ENCODE measurements at places on chromosomes 6 and 20.
A peak's percentile ranks its signal among the peaks of the same experiment; 100 is the strongest.

DNA sequence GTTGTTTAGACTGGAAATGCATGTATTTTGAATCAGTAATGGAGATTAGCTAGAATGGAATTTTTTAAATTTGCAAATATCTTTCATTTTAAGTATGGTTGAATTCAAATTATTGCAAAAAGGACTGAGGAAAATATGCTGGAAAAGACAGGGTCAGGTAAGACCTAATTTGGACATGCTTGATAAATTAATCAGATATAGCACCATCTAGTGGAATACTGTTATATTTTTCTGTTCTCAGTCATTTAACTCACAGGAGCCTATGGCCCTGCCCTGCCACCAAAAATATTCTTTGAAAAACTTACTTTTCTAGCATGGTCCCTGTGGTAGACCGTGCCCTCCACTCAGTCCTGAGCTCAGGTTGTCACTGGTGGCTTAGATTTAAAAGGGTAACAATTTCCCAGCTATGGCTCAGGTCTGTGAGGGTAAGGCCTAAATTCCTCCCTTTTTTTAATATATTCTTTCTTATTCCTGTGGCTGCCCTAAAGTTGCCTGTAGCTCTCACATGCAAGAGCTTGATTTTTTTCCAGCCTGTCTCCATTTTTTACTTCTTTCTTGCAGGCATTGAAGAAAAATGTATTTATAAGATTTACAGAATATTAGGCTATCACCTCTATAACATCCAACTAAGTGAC is 25.3 kb upstream of the KIAA1586 start:
- H3K36me3 ChIP-seq = peaks cover 18% of the 10 kb centered on the region
- no peaks in the 10 kb centered on the region for H3K4me1 ChIP-seq
- no peak overlapping the region for H3K4me3 ChIP-seq
- no peak for DNase-seq
- no peak overlapping the region for H3K27ac ChIP-seq
- H3K27me3 ChIP-seq = no peaks in the 10 kb centered on the region

- peaks cover 8% of the 10 kb centered on the region for H3K4me1 ChIP-seq
- no peaks in the 10 kb centered on the region for H3K27me3 ChIP-seq
- no peaks in the 10 kb centered on the region for H3K36me3 ChIP-seq
- no peak overlapping the region for H3K27ac ChIP-seq
Measured at GRCh38 chr6:105077596-105078385, 102.0 kb downstream of the POPDC3 start.

DNA sequence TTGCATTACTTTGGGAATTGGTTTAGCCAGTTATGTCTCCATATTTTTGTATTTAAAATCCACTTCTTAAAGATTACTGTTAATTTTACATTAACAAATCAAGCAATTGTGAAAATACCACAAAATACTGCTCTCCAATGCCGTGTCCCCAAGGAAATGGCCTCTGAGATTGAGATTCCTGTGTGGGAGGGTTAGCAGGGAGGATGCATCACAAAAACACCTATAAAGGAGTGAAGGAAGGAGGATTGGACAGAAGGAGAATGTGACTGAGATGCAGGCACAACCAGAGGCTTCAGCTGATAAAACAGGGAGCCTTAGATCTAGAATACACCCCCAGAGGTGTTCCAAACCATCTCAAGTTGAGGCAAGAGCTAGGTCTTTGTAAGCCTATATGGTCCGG is 34.2 kb upstream of the NKAIN2 start:
- DNase-seq = no peak
- H3K4me3 ChIP-seq = no peak overlapping the region
- H3K27ac ChIP-seq = no peak overlapping the region
- no peaks in the 10 kb centered on the region for H3K36me3 ChIP-seq
- H3K27me3 ChIP-seq = no peaks in the 10 kb centered on the region

DNA sequence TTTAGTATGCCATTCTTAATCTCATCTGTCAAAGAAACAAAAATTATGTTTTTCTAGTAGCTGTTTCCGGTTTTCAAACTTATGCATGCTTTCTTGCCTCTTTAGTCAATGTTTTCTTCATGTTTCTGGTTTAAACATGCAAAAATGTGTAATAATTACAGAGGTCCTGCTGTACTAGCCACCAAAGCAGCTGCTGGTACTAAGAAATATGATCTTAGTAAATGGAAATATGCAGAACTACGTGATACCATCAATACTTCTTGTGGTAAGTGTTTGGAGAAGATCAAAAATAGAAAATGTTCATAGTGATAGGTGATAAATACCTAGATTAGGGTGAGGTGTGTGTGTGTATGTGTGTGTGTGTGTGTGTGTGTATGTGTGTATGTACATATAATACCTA is 158.4 kb downstream of the MYO6 start:
- H3K4me1 ChIP-seq = no peaks in the 10 kb centered on the region
- no peak overlapping the region for H3K4me3 ChIP-seq
- no peak for DNase-seq
- peaks cover 16% of the 10 kb centered on the region for H3K36me3 ChIP-seq
- H3K27ac ChIP-seq = no peak overlapping the region

GRCh38 chr6:53320964-53321363 is 27.8 kb downstream of the ELOVL5 start:
- no peaks in the 10 kb centered on the region for H3K36me3 ChIP-seq
- H3K4me3 ChIP-seq = no peak overlapping the region
- no peak for DNase-seq
- peaks cover 58% of the 10 kb centered on the region for H3K4me1 ChIP-seq
- peak overlapping the region; percentile 86 for H3K27ac ChIP-seq

DNA sequence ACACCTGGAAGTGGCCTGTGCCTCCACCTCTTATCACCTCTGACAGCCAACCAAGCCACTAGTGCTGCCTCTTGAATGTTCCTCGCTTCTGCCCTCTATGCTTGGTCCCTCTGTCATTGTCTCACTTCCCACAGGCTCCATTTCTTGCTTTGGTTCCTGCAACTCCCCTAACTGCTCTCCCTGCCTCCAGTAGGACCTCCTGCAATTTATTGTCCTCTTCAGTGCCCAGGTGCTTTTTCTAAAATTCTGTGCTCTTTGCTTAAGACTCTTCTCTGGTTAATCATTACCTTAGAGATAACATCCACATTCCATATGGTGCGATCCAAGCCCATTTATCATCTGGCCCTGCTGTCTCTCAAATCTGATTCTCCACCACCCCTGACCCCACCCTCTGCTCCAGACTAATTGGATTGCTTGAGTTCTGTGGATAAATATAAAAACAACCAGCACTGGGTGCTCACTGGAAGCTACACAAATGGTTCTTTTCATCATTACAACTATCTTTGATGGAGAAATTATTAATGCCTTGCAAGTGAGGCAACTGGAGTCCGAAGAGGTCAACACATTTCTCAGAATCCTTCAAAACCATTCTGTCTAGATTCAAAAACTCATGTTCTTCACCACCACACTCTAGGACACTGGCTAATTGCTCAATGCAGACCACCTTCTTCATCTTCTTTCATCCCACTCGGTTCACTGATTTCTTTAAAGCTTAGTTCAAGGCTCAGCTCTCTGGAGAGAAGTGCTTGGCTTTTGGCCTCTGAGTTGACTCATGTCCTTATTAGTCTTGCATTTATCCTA is 47.2 kb downstream of the FOXA2 start:
- H3K27ac ChIP-seq = no peak overlapping the region
- no peaks in the 10 kb centered on the region for H3K36me3 ChIP-seq
- H3K4me1 ChIP-seq = no peaks in the 10 kb centered on the region
- no peak overlapping the region for H3K4me3 ChIP-seq
